Activated CD8-positive, alpha-beta memory T cell treated with anti-CD3 and anti-CD28 coated beads for 1 hour (primary cell): ENCODE measurements at places on chromosomes 1 and 21.

GRCh38 chr1:208159555-208160258, 84.5 kb downstream of the PLXNA2 start:
- DNase-seq = no peak

GRCh38 chr1:41532206-41532975, 47.9 kb upstream of the EDN2 start:
- DNase-seq = no peak

DNA sequence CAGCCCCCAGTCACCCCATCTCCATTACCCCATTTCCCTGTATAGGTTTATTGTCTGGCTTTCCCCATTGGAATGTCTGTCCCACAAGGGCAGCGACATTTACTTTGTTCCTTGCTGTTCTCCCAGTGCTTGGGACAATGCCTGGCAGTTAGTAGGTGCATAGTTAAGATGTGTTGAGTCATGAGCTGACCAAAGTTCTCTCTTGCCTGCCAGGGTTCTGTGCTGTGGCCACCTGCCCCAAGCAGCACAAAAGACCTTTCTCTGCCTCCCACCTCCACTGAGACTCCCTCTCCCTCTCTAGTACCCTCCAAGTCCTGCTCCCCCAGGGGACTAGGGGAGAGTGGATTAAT, 40.0 kb downstream of the TMCO4 start:
- DNase-seq = no peak

GRCh38 chr1:64476251-64476952, 6.5 kb downstream of the CACHD1 start:
- DNase-seq = no peak
